Activated CD4-positive, CD25-positive, alpha-beta regulatory T cell treated with anti-CD3 and anti-CD28 coated beads, Interleukin-2, amount 50 U/mL, for 24 hours (primary cell): ENCODE measurements at places on chromosomes 5 and 9.

- no peak for ATAC-seq
Observed at GRCh38 chr9:3857673-3858072, 331.9 kb upstream of the RFX3 start.

DNA sequence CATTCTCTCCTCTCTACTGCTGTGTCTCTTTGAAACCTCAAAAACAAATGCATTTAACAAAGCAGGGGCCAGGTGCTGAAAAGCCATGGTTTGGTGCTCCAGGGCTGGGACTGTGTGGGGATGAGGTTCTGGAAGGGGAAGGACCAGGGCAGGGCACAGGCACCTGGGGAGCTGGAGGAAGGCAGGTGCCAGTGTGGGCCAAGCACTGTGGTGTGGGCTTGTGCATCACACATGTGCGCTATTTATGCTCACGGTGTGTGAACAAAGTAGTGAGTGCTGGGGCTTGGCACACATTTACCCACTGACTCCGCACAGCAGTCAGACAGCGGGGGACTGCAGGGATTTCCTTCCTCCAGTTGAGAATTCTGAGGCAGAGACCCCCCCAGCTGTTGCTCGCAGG is 10.1 kb downstream of the HRH2 start:
- no peak for ATAC-seq

DNA sequence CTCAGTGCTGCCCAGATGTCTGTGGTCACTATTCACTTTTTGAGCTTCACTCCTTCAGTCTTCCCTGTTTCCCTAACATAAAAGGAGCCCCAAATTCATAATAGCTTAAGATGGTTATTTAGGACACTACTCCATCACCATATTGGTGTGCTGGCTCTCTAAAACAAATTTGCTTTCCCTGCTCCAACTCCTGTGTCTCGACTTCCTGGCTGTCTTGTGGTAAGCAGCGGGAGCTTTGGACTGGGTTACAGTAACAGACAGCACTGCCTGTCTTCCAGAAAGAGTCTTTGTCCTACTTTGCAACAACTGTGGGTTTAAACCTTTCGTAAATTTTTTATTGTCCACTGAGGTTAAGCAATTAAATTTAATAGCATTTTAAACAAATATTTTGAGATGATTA is 389.4 kb downstream of the CDH9 start:
- no peak for ATAC-seq

DNA sequence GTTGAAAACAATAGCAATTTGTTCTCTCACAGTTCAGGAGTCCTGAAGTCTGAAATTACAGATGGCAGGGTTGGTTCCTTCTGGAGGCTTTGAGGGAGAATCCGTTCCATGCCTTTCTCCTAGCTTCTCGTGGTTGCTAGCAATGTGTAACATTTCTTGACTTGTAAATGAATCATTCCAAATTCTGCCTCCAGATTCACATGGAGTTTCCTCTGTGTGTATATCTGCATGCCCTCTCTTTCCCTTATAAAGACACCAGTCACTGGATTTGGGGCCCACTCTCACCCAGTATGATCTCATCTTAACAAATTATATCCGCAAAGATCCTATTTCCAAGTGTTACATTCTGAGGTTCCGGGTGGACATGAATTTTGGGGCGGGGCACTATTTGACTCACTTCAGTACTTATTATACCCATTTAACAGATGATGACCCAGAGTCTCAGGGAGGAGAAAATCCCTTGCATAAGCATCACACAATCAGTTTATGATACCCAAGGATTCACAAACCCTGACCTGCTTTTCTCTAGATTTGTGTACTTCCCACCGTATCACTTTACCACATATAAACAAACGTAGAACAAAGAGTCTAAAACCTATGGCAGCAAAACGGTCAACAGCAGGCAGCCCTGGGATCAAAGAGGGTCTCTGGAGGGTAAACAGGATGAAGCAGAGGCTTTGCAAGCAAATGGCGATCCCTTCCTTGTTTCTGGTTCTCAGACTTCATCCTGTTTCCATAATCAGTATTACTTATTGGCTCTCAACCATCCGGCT is 93.7 kb downstream of the C9orf152 start:
- no peak for ATAC-seq

DNA sequence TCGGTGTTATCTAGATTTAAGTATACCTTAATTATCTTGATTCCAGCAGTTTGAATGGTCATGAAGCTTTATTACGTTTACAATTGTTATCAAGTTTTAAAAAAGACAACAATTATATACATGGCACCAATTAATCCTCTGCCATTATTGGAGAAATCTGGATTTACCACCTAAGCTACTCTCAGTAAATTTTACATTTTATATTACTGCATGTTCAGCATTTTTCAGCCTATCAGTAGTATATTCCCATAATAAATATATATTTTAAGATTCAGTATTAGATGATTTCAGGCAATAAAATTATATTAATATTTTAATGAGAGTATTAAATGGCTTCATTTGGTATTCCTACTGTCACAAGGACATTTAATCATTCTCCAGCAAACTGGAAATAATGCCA is 264.5 kb upstream of the PRDM9 start:
- no peak for ATAC-seq

GRCh38 chr5:56170557-56170956 is 62.6 kb downstream of the ANKRD55 start:
- ATAC-seq: no peak

DNA sequence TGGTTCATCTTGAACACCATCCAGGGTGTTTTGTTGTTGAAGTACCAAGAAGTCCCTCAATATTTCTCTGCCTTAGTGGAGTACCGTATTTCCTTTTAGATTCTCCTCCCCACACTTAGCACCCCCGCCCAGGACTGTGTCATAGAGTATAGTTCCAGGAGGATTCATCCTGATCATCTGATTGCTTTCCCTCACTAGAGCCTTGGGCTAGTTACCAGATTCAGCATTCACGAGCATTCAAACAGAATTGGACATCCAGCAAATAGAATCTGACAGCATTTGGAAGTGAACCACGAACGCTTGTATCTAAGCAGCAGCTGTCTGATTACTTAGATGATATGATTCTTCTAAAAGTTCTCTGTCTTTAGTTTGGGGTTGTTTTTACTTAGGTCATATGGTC is 248.1 kb upstream of the TAS2R1 start:
- ATAC-seq: no peak

GRCh38 chr5:133460172-133460758 is 152.1 kb downstream of the FSTL4 start:
- ATAC-seq: no peak

DNA sequence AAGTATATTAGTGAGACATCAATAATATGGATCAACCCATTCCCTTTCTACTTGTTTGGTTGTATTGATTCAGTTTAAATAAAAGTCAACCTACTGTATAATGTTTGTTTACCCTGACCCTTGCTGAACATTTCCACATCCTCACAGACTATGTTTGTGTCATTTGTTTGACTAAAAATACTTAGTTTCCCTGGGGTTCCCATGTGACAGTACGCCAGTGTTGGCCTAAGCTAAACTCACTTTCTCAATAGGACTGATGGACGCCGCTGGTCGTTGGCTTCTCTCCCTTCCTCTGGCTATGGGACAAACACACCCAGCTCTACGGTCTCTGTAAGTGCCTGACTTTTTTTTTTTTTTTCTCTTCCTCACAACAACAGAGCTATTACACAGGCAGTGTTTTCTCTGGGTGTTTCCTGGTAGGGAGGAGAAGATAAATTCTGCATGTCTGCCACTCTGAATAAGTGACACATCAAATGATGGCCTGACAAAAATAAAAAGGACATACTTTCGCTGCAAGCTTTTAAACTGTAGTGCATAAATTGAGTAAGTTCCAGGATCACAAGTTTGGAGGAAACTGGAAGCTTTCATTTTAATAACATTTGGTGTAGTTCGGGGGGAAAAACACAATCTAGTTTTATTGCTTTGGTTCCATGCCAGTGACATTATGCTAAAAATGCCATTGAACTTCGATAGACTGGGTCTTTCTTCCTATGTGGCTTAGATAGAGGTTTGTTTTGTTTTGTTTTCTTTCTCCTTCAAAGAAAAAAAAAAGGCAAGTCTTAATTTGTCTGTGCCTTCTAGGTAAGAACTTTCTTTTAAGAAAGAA is 101.0 kb downstream of the CD180 start:
- no peak for ATAC-seq

DNA sequence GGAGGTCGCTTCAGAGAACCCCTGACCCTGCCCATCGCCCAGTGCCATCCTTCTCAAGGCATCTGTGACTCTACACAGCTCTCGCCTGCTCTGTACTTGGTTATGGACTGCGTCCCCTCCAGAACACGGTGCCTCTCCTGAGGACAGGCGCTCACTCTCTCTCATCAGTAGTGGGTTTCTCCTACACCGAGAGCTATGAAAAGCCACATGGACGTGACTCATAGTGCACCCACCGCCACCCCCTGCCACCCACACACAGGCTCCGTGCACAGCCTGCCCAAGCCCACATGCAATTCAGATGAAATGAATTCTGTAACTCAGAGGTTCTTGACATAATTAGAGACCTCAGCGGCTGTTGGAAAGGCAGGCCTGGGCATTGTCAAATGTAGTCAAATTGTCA is 13.9 kb downstream of the GTF3C5 start:
- no peak for ATAC-seq

DNA sequence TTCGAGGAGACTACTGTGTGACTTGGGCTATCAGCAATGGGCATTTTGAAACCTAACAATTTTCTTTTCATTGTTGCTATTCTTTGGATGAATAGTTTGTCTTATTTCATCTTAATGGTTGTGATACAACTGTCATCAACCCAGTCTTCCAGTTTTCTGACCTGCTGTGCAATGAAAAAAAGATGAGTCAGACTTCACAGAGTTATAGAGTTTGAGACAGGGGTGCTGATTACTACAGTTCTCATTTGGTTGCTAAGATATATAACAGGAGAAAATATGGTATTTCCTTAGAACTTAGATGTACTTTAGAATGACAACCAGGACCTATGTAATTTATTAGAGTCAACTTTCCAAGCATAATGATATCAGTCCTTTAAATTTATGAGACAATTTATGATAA is 564.4 kb upstream of the NUDT12 start:
- no peak for ATAC-seq

DNA sequence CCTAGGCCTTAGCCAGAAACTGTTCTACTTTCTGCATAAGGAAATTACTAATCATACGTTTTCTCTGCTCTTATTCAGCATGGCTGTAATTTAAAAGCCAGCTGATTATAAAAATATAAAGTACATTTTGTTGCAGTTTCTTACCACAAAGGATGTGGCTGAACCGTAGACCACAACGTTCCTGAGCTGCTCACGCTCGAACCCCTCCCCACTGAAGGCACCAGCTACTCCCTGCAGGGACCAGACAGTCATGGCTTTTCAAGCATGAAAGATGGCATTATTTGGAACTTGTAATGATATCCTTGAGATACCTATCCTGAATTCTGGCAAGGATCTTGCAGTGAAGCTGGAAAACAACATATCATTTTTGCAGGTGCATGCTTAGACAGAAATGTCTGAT is 91.8 kb upstream of the DMRT1 start:
- no peak for ATAC-seq

GRCh38 chr9:117643288-117643654 is 60.9 kb upstream of the TLR4 start:
- ATAC-seq: no peak

- no peak for ATAC-seq
Observed at GRCh38 chr9:72292874-72293607, 72.0 kb downstream of the ZFAND5 start.

DNA sequence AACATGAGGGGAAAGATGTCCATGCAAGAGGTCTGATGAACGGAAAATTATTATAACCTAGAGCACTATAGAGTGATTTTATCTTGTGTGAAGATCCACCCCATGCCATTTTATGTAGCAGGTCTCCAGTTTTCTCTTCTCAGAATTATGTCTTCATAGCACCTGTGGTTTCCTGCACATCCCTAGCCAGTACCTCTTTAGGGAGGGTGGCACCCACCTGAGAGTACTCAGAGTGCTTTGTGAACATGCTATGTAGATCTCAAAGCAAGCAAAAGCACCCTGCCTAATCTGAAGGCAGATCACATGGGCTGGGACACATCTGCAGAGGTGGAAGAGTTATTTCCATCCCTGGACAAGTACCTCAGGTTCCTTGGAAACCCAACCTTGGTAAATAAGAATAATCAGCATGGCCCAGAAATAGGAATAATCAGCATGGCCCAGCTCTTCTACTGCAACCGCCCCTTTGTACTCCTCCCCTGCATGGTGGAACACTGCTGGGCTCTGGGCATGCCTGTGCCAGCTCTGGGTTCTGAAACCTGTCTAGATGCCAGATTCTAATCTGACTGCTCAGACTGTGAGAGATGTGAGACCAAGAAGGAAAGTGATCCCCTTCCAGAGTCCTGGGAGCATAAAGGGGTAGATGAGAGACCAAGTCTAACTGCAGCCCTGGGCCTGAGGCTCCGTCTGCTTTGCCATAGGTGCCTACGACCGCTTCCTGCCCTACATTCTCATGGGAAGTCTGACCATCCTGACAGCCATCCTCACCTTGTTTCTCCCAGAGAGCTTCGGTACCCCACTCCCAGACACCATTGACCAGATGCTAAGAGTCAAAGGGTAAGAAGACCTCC is 23.7 kb downstream of the SLC22A5 start:
- no peak for ATAC-seq

DNA sequence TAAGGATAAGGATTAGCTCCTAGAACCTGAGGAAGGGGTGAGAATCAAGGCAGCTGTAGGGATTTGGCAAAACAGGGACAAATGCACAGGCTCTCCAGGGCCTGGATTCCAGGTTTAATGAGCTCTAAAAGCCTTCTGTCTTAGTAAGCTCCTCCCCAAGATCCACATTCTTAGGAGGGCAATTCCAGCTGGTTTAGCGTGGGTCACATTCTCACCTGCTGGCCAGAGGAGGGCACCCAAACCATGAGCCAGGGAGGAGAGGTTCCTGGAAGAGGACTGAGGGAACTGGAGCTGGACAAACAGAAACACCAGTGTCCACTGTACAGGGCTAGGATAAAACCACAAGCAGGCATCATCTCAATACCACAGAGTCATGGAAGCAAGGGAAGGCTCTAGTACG is 480.0 kb downstream of the CCDC171 start:
- no peak for ATAC-seq

GRCh38 chr5:180960209-180960608 is 28.4 kb upstream of the BTNL3 start:
- ATAC-seq: no peak

- ATAC-seq: no peak
Observed at GRCh38 chr5:32003981-32004380, 170.1 kb downstream of the GOLPH3 start.

DNA sequence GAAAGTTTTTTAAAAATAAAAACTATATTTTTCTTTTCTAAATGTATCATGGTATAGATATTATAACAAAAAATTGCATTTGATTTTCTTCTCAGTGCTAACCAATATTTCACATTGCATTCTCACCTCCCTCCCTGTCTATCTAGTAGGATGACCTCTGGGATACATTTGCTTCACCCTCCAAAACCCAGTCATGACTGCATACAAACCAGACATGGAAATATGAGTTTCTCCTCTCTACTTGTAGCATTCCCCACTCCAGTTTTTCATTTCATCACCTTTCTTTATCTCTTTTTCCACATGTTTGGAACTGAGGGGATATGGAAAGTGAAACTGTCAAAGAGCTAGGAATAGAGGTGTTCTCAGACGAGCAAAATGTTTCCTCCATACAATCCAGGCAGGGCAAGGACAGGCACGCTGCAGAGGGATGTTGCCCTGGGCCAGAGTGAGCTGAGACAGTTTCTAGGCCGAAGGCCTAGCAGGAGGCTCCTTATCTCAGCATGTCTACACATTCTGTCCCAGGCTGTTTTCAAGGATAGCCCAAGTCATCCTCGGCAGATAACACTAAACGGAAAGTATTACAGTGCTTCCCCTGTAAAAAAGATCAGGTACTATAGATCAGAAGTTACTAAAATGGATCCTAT is 46.7 kb downstream of the MEF2C start:
- no peak for ATAC-seq
